ENCODE measurements at places on chromosomes 3 and 15.

DNA sequence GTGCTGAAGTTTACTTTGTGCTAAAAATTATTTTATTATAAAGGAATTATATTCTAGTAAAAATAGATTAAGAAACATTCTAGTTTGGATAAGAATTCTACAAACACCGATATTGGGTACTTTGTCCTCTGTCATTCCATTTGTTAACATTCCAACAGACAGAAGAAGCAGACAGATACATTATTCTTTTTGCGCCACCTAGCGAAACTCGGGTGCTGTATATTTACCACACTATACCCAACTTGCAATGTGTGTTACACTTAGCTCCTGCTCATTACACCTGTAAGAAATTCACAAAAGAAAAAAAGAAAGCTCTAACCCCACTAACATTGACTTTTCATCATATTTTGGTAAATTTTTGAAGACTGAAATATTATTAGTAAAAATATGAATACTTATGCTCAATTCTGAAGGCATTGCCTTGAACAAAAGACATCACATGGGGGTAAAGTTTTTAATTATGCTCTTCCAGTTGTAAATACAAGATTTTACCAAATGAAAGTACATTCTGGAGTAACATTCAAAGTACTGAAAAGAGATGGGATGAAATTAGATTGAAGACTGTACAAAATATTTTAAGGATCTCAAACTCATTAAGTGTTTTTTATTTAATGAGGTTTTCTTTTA lies 136.5 kb upstream of the MLF1 start:
- peak; percentile 4 for DNase-seq

DNA sequence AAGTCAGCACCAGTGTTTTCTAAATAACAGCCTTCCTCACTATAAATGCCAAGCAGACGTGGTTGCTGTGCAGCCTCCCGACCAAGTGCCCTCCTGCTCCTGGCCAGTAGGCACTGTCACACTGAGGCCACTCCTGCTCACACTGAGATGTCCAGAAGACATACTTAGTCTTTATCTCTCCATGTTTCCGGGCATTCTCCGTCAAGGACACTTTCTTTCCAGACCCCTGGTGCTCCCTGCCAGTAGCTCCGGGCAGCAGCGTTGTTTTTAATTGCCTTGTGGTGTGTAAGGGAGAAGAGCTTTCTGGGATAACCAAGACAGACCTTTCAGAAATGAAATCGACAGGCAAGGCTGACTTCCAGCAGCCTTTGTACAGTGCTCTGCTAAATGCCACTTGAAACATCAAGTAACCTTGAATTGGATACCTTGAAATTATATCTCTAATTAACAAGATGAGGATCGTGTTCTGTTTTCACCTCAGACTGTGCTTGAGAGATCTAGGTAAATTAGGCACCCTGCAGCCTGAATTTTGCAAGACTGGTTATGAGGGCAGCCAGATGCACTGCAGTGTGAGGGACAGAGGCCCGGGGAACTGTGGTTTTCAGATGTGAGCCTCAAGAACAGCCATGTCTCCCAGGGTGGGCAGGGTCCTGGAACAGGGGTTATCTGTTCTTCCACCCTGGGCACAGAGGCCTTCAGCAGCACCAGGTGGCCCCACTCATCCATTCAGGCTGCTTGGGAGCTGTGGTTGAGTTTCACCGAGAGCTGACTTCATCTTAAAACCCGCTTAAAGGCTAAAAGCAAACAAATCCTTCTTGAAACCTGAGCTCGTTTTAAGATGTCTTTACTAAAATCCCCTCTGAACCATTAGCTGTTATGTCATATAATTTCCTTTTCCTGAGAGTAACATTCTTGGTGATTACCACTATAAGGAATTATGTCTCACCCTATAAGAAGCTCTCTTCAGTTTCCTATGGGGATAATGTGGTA lies 105.5 kb upstream of the IL12A start:
- DNase-seq, result no peak

- no peak for DNase-seq
These were observed 31.5 kb upstream of the SLC2A2 start for GRCh38 chr3:171058058-171058457.

GRCh38 chr15:67125589-67126502 lies 60.4 kb downstream of the SMAD3 start:
- no peak for DNase-seq

- DNase-seq, result no peak
These were observed 15.1 kb upstream of the TIPARP start for GRCh38 chr3:156659260-156659659.

GRCh38 chr15:67822537-67823313 lies 2.6 kb upstream of the SKOR1 start:
- no peak for DNase-seq

DNA sequence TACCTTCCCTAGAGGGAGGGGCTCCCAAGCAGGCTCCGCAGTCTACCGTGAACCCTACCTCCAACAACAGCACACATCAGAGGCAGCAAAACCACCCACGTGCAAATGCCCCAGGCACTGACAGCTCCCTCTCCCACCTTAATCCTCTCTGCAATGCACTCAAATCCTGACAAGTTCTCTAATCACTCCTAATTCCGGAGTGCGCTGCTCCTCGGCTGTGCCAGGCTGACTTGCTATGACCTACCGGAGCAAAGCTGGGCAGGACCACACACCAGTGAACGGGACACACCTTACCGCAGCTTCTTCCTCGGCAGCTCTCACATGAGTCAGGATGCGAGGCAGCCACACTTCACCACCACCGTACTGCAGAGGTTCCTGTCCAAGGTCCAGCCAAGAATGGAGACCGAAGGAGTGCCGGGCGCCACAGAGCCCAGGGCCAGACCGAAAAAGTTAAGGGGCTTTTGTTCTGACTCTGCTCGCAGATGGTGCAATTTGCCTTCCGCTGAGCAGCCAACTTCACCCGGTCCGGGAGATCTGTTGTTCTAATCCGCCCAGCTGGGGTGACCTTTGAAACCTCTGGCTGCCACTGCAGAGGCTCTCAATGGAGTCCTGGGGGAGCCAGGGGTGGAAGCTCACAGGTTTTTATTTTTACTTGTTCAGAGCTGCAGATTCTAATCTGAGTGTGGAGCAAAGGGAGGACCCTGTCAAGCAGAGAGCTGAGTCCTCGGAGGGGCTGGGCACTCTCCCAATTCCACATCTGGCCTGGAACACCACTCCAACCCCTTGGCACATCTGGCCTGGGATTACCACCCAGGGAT lies 84.4 kb downstream of the MYLK start:
- DNase-seq, result no peak

DNA sequence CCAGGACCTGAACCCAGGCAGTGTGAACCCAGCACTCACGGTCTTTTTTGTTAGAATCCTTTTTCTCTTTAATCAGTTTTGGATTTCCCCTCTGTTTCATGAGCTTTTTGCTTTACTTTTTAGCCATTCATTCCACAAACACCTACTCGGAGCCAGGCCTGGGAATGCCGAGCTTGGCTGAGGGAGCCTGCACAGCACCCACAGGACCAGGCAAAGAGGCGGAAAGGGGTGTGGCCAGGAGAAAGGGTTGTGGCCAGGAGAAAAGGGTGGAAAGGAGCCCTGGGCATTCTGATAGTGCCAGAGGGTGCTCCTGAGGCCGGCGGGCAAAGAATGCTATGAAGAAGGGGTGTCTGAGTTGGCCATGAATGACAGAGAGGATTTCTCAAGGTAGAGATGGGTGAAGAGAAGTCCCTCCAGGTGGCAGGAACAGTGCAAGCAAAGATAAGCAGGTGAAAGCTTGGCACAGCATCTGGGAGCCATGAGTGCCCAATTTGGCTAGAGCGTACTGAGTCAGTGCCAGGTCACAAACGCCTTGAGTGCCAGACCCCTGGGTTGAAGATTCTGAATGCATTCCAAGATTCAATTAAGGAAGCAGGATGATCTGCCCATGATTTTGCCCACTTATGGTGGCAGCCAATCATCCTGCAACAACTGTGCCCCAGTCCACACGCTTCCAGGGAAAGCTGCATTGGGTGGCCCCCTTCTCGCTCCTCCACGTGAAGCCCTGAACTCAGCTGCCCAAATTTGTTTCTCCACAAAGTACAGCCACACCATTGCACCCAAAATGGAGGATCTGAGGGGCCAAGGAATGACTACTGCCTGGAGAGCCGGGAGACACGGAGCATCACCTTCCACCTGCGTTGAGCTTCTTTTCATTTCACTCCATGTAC lies 157.2 kb downstream of the XXYLT1 start:
- DNase-seq, result no peak

DNA sequence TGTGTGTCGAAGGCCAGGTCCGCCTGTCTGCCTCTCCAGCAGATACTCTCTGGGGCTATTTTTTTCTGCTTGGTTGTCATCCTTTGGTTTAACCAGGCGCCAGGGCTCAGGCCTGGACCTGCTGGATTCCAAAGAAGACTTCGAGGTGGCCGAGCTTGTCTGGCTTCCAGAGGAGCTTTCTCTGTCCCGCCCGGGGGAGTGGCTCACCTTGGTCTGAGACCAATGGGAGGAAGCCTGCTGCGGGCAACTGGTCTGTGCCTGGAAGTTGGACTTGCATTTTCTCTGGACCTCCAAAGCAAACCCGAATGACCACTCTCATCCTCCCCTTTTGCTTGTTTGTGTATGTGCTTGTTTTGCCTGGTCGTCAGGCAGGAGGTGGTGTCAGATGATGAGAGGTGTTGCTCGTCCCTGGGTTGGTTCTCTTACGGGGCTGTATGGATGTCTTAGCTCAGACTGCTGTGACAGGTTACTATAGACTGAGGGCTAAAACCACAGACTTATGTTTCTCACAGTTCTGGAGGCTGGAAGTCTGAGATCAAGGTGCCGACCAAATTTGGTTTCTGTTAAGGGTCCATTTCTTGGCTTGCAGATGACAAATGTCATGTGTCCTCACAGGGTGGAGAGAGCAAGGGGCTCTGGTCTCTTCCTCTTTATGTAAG lies 19.3 kb downstream of the IGF1R start:
- DNase-seq, result no peak

- DNase-seq, result no peak
These were observed 14.0 kb downstream of the VIPR1 start for GRCh38 chr3:42516443-42516842.

DNA sequence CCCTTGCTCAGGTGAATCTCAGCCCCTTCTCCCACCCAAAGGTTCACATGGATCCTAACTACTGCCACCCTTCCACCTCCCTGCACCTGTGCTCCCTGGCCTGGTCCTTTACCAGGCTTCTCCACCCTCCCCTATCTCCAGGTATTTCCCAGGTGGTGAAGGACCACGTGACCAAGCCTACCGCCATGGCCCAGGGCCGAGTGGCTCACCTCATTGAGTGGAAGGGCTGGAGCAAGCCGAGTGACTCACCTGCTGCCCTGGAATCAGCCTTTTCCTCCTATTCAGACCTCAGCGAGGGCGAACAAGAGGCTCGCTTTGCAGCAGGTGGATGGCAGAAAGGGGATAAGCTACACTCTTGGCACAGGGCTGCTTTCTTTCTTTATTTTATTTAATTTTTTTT lies 4.5 kb downstream of the FAM131A start:
- DNase-seq, result no peak

DNA sequence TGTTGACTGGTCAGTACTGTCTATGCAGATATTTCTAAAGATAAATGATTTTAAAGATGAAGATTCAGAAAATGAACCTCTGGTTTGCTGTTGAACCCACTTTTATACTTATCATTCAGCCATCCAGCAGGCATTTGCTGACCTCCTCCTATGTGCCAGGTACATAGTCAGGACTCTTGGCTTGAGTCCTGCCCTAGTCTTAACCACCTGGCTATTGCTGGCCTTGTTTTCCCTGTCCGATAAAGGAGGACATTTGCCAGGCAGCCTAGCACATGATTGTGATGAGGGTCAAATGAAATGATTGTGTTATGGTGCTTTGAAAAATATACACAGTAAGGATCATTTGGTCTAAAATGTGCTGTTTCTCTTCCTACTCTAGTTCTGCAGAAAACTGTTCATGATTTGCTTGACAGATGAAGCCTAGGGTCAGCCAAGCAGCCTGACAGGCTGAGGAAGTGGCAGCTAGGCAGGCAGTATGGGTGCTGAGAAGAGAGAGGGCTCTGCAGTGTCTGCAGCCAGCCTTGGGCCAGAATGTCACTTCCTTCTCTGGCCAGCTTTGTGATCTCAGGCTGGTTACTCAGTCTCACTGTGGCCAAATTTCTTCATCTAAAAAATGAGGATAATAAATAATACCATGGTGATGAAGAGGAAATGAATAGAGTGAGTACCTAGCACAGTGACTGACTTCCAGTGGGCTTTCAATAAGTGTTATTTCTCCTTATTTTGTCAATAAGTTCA lies 13.8 kb downstream of the EXOSC7 start:
- no peak for DNase-seq

DNA sequence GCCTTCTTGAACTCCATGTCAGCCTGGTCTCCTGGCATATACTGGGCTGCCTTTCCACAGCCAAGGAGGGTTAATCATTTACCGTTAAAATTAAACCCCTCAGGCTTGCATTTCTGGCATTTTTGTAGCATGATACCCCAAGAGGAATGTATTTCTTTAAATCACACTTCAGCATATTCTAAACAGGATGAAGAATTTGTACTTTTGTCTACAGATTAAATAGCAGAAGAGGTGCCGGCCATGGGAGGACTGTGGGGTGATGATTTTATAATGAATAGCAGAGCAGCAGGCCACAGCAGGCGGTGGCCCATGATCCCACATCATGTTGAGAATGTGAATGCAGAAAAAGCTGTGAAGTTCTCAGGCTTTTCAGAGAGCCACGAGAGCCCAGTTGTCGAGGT lies 90.2 kb downstream of the ARNT2 start:
- no peak for DNase-seq

GRCh38 chr15:87732976-87733375 lies 523.6 kb downstream of the NTRK3 start:
- DNase-seq, result no peak

DNA sequence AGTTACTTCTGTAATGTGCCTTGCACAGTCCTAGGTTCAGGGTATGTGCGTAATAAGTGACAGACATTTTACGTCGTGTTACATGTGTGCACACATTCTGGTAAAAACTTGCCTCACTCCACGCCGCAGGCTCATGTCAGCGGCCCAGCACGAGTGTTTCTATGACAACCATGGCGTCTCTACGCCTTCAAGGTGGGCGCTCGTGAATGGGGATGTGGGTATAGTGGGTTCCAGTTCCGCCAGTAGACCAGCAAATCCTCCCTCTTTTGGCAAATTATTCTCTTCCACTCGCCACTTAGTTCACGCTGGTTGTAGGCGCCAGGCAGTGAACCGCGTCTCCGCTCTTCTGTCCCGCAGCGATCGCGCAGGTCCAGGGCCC lies 40.3 kb downstream of the CHST14 start:
- peak; percentile 68 for DNase-seq

DNA sequence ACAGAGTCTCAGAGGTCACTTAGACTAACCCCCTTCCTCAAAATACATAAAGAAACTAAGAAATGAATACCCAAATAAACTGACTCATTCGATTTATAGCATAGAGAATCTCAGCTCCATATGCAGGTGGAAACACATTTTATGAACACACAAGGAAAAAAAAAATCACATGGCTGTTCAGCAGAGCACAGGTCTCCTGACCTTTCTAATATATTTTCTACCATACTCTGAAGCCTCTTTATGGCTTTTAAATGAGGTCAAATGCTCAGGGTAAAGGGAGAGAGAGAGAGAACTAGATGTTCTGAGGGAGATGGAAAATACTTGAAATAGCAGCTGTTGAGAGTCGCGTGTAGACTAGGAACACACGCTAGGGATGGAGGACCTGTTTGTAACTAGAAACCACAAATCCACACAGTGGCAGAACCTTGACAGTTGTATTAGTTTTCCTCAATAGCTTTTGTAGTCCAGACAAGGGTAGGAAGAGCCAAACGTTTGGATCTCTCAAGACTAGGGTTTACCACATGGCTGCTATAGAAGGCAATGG lies 165.3 kb downstream of the FMN1 start:
- DNase-seq, result no peak

GRCh38 chr15:87910301-87910700 lies 346.2 kb downstream of the NTRK3 start:
- DNase-seq, result no peak

- no peak for DNase-seq
These were observed 72.6 kb downstream of the CCR1 start for GRCh38 chr3:46135475-46135874.

GRCh38 chr15:29548006-29548405 lies 274.3 kb downstream of the TJP1 start:
- no peak for DNase-seq

Data from naive thymus-derived CD8-positive, alpha-beta T cell (primary cell).